Glomerular endothelial cell (primary cell): ENCODE measurements at places on chromosomes 11 and 22. TPM values are rescaled to one million over a fixed set of nuclear protein-coding genes. Genes with fewer than 3 reads are reported as not detected.

The PRRG4 gene
- total RNA-seq = 0.44 and 0.88 TPM in 2 replicates

The MTMR2 gene
- 30.5 and 37.3 TPM in 2 replicates for total RNA-seq

The HYLS1 gene
- 7.5 and 8.9 TPM in 2 replicates for total RNA-seq

The NCAM1 gene
- 1.8 and 8.3 TPM in 2 replicates for total RNA-seq

The ATP5MG gene
- 53.5 and 61.7 TPM in 2 replicates for total RNA-seq

The CCDC87 gene
- 0.18 and 0.73 TPM in 2 replicates for total RNA-seq

The TRIM22 gene
- 67.7 and 128 TPM in 2 replicates for total RNA-seq
